Stimulated activated CD8-positive, alpha-beta memory T cell treated with anti-CD3 and anti-CD28 coated beads, Interleukin-4, amount 100 ng/mL, for 24 hours (primary cell): ENCODE measurements at places on chromosomes 11 and 22.

GRCh38 chr11:3867209-3868091 is 12.0 kb downstream of the STIM1 start:
- DNase-seq, result no peak

DNA sequence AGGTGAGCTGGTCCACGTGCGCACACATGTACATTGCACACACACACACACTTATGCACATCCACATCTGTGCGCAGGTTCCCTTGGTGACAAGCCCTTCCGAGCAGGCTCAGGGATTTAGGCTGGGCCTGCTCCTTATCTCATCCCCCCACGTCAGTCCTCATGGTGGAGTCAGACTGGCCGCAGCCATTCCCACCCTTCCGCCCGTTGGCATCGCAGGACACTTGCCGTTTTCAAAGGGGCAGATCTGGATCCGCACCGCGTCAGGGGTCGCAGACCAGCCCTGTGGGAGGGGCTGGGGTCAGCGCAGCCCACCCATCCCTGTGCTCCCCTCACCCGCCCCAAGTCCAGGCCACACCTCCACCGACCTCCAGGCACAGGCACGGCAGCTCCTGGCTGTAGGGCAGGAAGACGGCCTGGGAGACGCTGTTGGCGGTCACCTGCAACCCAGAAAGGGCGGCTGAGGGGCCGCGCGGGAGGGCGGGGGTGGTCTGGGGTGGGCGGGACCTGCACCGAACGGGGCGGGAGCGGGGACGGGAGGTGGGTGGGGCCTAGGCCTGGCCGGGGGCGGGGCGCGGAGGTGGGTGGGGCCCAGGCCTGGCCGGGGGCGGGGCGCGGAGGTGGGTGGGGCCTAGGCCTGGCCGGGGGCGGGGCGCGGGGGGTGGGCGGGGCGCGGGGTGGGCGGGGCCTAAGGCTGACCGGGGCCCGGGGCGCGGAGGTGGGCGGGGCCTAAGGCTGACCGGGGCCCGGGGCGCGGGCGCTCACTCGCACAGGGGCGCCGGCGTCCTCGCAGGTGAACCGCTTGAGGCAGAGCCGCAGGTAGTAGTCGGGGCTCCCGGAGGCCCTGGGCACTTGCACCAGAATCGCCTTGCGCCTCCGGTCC is 13.3 kb downstream of the IL17REL start:
- no peak for DNase-seq

DNA sequence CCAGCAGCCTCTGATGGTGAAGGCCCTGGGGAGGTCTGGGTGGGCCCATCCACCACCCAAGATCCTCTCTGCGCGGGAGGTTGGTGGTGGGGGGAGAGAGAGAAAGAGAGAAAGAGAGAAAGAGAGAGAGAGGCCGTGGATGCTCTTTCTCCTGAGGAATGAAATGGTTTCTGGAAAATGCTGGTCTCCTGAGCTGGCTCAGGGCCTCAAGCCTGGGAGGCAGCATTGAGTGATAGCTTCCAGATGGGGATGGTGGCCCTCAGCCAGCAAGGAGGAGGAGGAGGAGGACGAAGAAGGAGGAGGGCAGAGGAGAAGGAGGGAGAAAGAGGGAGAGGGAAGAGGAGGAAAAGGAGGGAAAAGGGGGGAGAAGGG is 4.6 kb downstream of the TSPAN32 start:
- DNase-seq, result no peak

- DNase-seq, result no peak
Measured at GRCh38 chr11:2521733-2522630, 77.2 kb downstream of the KCNQ1 start.

GRCh38 chr11:110337570-110338193 is 41.3 kb upstream of the RDX start:
- no peak for DNase-seq

DNA sequence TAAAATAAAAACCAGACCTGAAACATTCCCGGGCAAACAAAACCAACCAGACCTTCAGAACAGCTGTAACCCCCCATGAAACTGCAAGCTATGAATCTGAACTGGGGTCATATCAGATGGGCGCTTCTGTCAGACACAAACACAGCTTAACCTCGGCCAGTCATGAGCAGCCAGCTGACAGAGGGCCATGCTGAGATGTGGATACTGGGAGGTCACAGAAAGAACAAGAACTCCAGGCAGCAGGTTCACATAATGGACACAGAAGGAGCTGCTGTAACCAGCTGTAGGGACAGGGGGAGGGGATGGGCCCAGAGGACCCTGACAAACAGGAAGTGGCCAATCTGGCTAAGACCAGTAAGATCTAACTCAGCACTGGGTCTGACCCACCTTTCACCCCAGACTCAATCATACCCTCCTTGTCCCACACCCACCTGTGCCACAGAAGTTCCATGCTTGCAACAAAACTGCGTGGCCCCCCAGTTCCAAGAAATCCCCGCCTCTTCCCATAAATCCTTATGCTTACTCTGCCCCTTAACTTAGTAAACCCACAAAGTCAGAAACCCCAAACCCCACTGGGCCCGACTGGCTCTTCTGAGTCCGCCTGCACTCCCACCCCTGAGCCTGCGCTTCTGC is 4.0 kb downstream of the APOL4 start:
- DNase-seq, result no peak

DNA sequence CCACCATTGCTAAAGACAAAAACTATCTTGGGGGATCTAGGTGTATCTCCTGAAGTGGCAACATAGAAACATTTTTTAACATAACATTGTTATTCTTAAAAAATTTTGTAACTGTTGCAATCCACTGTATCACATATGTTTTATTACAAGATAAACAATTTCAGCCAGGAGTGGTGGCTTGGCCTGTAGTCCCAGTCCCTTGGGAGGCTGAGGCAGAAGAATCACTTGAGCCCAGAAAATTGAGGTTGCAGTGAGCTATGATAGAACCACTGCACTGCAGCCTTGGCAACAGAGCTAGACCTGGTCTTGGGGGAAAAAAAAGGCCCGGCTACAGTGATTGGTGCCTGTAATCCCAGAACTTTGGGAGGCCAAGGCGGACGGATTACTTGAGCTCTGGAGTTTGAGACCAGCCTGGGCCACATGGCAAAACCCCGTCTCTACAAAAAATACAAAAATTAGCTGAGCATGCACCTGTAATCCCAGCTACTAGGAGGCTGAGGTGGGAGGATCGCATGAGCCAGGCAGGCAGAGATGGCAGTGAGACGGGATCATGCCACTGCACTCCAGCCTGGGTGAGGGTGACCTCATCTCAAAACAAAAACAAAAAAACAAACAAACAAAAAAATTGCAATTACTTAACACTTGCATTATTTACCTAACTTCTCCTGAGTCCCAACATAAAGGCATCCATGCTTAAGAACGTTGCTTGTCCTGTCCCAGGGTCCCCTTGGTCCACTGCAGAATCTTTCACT is 1.5 kb upstream of the DEPDC5 start:
- no peak for DNase-seq

GRCh38 chr11:118612378-118612777 is 5.0 kb downstream of the PHLDB1 start:
- no peak for DNase-seq

DNA sequence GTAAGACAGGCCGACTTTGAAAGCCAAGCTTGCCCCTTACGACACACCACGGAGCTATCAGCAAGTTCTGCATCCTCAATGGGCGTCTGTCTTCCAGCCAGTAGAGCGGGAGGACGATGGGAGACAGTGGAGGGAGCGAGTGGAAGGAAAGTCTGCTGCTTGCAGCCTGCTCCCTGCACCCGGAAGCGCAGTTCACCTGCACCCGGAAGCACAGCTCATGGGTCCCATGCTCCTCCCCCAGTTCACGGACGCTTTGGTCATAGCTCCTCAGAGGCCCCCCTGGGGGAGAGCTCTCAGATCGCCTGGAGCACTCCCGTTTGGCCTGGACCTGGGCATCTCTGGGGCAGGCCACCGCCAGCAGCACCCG is 51.3 kb downstream of the FBLN1 start:
- DNase-seq, result no peak

DNA sequence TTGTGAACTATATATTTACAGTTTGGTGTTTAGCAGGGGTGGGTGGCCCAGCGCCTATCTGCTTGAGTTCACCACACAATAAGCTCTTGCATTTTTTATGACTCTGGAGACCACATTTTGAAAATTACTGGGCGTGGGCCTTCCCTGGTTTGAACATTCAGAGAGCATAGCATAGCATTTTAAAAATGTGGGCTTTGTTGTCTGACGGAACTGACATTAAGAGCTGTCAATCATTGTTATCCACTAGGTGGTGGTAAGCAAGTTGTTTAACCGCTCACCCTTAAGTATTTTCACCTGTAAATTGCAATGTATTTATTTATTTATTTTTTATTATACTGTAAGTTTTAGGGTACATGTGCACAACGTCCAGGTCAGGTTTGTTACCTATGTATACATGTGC is 1.0 kb downstream of the NLRP14 start:
- DNase-seq, result no peak

DNA sequence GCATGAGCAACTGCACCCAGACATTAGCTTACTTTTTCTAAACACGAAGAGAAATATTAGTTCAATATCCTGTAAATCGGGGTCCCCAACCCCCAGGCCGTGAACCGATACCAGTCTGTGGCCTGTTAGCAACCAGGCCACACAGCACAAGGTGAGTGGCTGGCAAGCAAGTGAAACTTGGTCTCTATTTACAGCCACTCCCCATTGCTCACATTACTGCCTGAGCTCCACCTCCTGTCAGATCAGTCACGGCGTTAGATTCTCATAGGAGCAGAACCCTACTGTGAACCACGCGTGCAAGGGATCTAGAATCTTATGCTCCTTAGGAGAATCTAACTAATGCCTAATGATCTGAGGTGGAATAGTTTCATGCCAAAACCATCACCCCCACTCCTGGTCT is 27.8 kb upstream of the DEPDC7 start:
- no peak for DNase-seq

- DNase-seq, result peak; percentile 50
Measured at GRCh38 chr11:57345555-57346211, 7.5 kb downstream of the P2RX3 start.

DNA sequence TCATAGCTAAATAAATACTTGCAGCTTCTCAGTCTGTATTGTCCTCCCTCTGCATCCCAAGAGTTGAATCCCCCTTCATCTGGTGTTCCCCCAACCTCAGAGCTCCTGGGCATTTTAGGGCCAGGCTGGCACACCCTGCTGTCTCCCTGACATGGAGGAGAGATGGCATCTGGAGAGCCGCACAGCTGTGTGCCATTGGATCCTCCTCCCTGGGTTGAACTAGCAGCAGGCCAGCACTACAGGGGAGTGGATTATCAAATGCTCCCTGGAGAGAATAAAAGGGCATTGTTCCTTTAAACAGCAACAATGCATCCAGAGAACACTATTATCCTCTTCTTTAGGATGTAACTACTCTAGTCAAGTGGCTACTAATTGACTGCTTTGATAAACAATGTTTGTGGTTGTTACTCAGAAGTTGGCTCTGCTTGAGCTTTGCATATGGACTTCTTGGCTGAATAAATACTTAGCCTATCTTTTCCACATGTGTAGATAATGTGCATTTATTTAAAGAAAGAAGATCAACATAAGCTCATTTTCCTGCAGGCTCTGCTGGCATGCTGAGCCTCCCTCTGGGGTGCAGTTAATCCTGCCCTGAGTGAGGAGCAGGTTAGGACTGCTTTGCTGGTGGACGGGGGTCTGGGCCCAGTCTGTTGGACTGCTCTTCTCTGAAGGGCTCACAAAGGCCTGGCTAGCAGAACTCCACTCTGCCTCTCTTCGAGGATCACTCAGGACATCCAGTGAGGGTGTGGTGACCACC is 897.2 kb downstream of the TBC1D22A start:
- DNase-seq, result no peak

DNA sequence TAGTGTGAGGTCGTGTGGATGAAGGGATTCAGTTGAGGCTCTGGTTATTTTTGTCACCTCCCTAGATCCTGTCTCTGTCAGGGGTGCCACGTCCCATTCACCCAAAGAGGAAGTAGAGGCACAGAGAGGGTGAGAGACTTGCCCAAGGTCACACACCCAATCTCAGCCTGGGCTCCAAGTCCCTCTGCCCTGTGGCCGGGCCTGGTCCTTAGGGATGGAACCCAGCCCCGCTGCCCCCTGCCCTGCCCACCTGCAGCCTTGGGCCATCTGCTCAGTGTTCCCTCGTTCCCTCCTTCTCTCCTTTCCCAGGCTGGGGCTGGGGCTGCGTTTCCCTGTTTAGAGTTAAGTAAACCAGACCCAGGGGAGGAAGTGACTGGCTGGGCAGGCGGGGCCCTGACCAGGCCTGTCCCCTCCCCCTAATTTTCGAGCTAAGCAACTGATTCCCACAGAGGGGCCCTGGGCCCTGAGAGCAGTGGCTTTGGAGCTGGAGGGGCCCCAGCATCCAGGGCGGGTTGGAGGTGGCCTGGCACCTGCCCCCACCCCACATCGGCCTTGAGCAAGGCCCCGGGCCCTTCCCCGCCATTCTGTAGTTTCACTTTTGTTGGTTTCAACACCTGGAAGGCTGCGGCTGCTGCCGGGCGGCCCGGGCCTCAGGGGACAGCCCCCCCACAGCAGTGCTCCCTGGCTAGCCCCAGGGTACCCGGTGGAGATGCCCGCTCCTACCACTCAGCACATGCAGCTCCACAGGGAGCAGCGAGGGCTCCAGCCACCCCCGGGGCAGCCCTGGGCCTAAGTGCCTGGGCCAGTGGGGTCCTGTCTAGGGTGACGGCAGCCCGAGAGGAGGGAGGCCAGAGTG is 1.5 kb downstream of the TCIRG1 start:
- DNase-seq, result peak; percentile 25

- no peak for DNase-seq
Measured at GRCh38 chr11:45109400-45109799, 37.0 kb upstream of the PRDM11 start.

DNA sequence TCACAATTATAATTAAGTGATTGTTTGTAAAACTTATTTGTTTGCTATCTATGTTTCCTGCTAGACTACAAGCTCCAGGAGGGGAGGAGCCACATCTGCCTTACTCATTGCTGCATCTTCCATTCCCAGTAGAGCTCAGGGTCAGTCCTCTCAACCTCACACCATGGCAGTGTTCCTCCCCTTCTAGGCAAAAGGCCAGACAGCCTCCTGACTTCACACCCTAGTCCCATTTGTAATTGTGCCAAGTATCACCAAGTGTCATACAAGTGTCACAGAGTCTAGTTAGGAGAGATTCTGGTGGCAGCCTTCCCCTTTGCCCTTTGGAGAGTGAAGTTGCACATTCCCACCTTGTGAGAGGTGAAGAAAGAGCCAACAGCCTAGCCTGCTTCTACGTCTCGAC is 490.4 kb downstream of the INSC start:
- DNase-seq, result no peak

DNA sequence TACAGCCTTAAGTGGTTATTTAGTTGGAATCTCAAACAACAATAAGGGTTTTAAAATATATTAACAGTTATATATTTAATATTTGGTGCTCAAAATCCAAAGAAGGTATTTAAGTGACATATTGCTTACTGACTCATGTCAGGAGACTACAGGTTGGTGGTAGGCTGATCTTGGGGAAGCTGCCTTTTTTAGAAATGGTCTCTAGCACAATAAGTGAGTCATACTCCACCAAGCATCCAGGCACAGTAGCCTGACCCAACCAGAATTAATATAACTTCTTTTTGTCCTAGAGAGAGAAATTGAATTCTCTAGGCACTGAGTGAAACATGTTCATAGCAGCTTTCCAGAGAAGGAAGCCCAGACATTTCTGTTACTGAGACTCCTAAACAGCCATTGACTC is 868.5 kb upstream of the TENM4 start:
- no peak for DNase-seq

- DNase-seq, result no peak
Measured at GRCh38 chr22:19873138-19873959, 18.7 kb upstream of the GNB1L start.
